ENCODE measurements at places on chromosomes 5 and 9.
A peak's percentile ranks its signal among the peaks of the same experiment; 100 is the strongest.

DNA sequence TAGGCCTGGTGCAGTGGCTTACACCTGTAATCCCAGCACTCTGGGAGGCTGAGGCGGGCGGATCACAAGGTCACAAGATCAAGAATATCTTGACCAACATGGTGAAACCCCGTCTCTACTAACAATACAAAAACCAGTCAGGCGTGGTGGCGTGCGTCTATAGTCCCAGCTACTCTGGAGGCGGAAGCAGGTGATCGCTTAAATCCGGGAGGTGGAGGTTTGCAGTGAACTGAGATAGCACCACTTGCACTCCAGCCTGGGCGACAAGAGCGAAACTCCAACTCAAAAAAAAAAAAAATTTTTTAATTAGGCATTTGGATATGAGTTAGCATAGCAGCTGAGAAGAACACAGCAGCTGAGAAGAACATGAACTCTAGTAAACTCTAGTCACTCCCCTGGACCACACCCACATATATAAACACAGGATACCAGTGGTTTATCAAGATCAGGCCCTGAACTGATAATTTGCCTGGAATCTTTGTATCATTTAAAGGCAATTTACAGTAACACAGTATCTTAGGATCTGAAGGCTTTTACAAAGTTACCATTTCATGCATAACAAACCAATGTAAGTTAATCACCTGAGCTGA lies 4.6 kb upstream of the UGCG start:
- peak; percentile 40 for DNase-seq

DNA sequence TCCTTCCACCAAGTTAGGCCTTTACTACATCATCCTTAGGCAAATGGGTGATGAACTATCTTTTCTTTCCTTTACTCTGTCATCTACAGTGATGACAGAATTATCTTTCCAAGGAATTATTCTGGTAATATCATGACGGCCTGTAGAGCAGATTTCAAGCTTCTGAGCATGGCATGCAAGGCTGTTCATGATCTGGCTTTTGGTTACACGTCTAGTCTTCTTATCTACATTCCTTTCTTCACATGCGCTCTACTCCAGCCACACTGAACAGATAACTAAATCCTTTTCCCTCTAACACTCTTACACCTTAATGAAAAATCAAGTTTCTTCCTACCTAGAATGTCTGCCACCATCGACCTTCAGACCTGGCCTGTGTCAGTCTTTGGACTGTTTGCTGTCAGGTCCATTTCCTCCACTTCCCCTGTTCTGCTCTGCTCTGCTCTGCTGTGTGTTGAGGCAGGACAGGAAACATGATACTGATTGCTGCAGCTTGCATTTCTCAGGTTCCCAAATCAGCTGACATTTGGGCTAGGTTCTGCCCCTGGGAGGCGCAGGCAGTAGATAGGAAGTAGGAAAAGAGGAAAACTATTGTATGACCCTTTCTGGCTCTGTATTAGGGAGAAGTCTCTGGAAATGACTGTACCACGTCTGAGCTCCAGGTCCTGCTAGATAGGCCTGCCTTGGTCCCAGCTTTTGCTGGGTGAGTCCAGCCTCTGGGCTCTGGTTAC lies 4.2 kb downstream of the SCGB3A2 start:
- no peak for DNase-seq

DNA sequence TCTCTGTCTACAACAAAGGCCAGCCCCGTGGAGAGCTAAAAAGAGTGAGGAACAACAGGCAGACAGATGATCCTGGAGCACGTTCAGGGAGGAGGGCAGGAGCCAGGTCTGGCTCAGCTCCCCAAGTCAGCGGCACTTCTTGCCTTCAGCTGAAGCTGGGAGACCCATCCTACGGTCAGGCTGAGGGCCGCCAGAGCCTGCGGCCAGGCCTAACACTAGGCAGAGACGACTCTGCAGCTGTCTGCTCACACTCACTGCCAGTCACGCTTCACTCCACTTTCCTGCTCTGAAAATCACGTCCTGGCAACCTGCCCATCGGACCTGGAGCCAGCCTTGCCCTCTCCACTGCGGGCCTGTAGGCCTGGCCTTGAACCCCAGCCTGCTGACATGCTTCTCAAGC lies 160.9 kb upstream of the LHFPL2 start:
- DNase-seq = no peak

DNA sequence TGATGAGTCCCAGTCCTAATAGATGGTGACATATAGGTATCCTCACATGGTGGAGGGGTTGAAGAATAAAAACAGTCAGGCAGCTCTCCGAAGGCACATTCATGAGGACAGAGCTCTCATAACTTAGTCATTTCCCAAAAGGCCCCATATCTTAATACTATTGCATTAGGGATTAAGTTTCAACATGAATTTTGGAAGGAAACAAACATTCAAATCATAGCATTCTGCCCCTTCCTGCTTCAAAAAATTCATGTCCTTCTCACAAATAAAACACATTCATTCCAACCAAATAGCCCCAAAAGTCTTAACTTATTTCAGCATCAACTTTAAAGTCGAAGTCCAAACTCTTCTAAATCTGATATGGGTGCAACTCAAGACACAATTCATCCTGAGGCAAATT lies 277.2 kb upstream of the NR4A3 start:
- DNase-seq = no peak

- DNase-seq = no peak
Measured at GRCh38 chr5:5751498-5751897, 329.0 kb downstream of the ICE1 start.

GRCh38 chr5:122076050-122076461 lies 2.0 kb downstream of the LOX start:
- no peak for DNase-seq

DNA sequence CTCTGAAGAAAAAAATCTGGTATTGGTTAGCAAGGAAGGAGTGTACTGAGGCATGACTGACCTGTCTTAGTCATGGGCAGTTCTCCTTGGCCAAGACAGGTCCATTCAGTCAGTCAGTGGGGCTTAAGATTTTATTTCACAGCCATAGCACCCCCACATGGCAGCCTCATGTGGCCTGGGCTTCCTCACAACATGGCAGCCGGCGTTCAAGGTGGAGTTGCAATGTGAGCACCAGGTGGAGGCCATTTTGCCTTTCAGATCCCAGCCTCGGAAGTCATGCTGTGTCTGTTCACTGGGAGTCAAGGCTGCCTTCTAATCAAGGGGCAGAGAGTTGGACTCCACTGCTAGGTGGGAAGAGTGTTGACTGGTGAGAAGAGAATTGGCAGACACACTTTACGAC lies 10.3 kb upstream of the CARD19 start:
- DNase-seq = no peak

GRCh38 chr5:32394981-32395380 lies 49.6 kb downstream of the ZFR start:
- no peak for DNase-seq

DNA sequence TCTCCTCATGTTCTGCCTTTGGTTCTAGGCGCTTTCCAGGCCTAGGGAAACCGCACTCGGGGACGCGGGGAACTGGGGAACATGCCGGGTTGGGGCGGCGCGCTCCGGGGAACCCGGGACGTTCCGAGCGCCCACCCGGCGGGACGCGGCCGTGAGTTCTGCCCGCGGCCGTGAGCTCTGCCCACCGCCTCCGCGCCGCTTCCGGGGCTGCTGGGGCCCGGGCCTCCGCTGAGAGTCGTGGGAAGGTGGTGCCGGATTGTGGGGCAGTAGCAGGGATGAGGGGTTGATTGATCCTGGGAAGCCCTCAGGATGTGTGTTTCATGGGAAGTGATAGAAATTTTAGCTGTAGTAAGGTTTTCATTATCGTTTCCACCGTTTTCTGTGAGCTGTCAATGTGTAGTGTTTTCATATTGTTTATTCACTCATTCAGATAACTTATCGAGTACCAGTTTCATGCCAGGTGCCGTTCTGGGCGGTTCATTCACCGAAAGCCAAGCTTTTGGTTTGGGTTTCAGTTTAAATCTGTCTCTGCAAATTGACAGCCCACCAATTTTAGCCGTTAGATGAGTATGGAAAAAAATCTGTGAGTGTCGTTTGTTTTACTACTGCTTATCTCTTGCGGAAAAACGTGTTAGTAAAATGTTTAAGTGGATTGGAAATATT lies 657 bp downstream of the MTRR start:
- DNase-seq = no peak

All from H54 (cell line).